Cerebellar nuclear complex (tissue), 1 donor: ENCODE measurements at places on chromosomes 12 and 14.

- no peak for DNase-seq
Observed at GRCh38 chr12:95224202-95225170, 6.9 kb downstream of the VEZT start.

- DNase-seq, result no peak
Observed at GRCh38 chr12:76916170-76916540, 37.3 kb upstream of the CSRP2 start.

DNA sequence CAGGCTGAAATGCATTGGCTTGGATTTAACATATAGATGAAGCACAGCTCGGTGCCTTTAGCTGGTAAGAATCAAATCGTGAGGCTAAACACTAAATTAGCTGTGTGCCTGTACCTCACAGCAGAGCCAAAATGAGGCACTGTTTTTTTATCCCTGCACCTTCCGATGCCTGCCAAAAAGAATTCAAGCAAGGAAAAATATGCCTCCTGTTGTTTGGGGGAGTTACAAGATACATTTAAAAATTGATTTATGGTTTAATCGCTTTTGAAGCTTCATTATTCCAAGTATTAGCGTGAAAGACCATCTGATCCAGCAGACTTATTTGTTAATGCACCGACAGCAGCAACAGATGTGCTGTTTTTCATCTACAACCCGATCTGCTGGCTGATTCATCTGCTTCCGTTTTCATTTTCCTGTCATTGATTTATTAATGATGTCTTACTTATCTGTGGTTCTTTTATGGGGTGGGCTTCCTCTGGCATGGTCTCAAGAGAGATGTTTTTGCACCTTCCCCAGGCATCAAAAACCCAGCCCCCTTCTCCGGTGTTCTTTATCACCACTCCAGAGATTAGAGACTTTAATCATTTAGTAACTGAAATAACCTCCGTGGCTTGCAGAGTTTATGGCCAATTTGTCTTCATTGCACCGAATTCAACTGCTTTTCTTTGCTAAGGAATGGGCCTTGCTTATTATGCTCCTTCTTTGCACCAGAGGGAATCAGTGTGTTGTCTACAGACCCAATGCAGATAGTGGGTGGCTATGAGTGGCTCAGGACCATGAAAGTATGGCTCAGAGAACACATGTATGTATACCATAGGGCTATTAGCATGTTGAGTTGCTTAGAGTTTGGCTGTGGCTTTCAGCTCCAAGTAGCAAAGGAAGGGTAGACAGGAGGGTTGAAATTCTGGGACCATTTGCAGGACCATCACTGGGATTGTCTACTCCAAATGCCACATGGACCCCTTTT, 166.8 kb upstream of the TMEM260 start:
- DNase-seq, result no peak

- no peak for DNase-seq
Observed at GRCh38 chr12:116200812-116201211, 76.7 kb downstream of the MED13L start.

DNA sequence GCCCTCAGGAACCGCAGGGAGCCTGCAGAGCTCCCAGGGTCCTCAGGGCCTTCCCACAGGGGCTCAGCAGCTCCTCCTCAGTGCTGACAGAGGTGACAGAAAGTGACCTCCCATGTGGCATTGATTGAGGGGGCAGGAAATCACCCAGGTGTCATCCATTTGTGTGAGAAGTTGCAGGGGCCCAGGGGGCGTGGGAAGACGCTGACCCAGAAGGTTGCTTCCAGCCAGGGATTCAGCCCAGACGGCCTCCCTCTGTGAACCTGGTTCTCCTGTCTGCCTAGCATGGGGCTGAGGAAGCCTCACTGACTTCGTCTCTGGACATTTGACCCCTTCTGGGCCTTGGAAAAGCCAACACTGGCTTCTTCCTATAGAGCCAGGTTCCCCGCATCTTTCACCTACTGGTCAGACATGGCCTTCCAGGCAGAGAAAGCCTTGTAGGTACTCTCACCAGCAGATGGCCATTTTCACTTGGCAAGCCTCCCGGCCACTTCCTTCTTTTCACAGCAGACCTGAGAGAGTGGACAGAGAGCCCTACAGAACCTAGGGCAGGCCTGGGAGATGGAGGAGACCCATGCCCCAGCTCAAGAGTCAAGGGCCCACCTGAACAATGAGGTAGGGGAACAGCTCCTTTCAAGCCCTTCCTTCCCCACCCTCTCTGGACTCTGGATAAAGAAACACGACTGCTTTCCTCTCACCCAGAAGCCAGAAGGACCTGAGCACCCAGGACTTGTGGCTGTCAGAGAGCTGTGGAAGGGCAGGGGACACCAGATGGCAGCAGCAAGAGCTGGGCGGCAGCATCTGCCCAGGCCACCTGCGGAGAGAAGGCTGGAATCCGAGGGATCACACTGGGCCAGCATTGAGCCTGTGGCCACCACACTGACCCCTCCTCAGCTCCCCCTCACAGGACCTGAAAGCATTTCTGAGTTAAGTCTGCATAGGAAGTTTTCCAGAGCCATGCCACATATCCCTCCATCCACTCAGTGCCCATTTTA, 377.8 kb downstream of the DPF3 start:
- DNase-seq, result peak; percentile 55

DNA sequence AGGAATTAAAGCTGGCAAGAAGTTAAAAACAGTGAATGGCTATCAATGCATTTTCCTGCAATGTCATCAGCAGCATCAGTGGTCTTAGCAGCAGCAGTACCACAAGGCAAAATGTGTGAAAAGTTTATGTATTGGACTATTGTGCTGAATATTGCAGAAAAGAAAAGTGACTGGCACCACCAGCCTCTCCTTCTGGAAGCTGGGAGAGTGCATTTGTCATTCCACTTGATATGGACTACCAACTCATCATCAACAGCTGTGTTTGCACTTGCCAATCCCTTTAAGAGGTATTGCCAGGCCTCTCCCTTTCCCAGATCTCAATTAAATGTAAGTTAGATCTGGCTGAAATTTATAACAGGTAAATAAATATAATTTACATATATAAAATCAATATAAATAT, 151.0 kb upstream of the GZMB start:
- no peak for DNase-seq

DNA sequence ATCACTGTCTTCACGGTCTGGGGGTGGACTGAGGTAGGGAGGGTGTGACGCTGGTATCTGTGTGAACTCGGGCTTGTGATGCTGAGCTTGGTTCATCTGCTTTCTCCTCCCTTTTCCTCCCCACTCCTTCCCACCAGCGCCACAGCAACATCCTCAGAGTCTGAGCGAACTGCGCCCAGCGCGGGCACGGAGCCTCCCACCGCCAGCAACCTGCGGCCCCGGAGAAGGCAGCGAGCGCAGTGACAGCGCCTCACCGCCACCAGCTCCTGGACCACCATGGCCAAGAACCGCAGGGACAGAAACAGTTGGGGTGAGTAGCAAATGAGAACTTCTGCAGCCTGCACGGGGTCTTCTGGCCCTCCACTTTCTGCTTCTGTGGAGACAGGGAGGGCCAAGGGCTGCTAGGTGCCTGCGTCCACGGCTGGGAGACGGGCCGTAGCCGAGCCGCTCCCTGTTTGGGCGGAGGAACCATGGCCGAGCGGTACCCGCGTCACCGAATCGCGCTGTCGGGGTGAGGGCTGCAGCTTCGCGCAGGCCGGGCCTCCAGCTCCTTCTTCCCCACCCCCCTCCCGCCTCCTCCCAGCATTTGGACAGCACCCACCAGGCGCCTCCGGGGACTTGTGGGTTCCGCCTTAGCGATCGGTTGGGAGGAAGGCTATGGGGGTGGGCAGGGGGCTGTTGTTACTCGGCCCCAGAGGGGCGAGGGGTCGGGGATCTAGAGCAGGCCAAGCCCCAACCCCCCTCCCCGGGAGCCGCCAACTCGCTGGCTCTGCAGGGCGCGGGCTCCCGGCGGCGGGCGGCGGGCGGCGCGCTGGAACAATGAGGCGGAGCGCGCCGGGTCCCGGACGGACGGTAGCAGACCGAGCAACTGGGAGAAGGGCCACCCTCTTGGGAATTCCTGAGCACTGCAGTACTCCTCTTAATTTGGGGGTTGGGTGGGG, at the start of gene ATL1:
Gene ATL1 (plus strand): TSS at position 156 of the 941 bp plus-strand sequence. CDS start 121 bp downstream, at position 277.
- DNase-seq, result peak; percentile 64

- no peak for DNase-seq
Observed at GRCh38 chr12:55716582-55716957, 724 bp downstream of the BLOC1S1 start.

DNA sequence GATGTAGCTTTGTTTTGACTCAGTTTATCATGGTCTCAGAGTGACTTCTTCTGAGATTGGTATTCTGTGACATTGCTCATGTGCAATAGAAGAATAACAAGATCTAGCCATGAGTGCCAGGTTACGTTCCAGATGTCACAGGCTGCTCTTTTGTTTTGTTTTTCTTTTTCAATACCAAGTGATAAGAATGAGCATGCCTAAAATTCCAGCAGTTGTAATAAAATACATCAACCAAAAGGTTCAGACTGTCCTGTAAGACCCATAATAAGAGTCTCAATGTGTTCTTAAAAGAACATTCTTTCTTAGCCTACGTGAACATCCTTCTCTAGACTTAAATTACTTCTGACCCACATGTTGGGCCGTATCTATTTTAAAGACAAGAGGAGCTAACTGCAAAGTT, 669.2 kb downstream of the DIO2 start:
- no peak for DNase-seq

- no peak for DNase-seq
Observed at GRCh38 chr14:33241331-33241730, 302.7 kb downstream of the NPAS3 start.

- DNase-seq, result no peak
Observed at GRCh38 chr12:66648033-66648735, 30.7 kb downstream of the GRIP1 start.

DNA sequence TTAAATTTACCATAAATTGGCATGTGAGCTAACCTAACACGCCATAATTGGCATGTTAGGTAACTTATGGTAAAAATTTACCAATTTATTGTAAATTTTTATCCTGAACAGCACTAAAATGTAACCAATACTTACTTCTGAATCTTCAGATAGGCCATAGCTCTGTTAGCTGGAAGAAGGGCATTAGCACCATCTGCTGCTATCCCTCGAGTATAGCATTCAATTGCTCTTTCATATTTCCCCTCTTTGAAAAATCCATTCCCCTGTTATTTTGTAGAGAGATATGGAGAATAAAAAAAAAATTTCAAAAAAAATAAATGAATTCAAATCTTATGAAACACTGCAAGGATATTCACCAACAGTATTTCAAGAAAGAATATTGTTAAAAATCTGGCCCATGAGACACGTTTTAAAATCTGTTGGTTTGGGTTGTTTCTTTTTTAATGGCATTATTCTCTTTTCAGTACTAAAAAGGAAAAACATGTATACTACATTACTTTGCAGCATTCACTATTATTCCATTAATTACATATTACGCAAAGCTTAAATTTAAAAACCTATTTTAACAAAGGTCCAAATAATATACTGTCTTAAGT, 19.1 kb downstream of the RPAP3 start:
- DNase-seq, result no peak

DNA sequence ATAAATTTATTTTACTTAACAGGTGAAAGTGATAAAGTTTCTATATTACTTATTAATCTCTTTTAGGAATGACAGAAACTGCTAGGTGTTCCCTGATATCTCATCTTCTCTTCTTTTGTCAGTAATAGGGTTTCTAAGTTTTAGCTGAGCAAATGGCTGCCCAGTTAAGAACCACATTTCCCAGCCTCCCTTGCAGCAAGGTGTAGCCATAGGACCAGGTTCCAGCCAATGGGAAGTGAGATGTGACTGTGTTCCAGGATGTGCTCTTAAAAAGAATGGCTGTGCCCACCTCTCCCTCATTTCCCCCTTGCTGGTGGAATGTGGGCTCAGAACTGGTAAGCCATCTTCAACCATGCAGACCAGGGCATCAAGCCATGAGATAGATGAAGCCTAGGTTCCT, 165.6 kb downstream of the HELB start:
- DNase-seq, result no peak

DNA sequence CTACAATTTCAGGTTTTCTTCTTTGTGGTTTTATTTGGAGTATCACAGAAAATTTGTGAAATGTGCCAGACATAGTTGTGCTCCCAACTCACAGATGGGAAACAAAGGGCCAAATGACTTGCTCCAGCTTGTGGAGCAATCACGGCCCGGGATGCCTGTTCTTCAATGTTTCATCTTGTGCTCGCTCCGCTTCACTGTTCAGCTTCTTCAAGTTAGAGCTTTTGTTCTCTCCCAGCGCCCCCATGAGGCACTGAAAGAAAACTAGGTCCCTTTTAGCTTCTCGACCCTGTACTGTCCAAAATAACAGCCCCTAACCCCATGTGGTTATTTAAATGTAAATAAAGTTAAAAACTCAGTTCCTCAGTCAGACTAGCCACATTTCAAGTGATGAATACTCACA, 187.9 kb upstream of the STXBP6 start:
- no peak for DNase-seq

DNA sequence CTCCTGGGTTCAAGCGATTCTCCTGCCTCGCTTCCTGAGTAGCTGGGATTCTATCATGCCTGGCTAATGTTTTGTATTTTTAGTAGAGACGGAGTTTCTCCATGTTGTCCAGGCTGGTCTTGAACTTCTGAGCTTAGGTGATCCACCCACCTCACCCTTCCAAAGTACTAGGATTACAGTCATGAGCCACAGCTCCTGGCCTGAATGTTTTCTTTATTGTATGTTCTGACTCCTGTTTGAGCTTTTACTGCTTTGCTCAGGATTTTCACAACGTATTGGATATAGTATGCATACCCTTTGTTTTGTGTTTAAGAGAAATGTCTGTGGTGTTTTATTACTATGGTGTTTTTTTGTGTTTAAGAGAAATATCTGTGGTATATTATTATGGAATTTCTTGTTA, 37.2 kb downstream of the ATF7IP start:
- no peak for DNase-seq

DNA sequence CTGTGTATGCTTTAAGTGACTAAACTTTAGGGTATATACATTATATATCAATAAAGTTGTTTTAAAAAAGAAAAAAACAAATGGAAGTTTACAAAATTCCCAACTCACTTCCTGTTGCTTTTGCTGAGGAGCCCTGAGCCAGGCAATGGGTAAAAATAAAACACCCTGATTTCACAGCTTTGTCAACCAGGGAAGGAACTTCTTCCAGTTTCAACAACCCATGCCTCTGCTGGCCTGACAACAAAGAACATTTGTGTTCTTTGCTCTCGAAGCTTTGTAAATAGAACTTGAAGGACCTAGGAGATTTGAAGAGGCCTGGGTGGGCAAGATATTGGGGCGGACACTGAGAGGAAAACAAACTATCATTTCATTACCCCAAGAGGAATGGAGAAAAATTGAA, 141.2 kb upstream of the NOS1 start:
- no peak for DNase-seq

- no peak for DNase-seq
Observed at GRCh38 chr14:62369919-62370560, 607.8 kb downstream of the SNAPC1 start.

GRCh38 chr12:44372259-44372658, 503.9 kb downstream of the NELL2 start:
- DNase-seq, result no peak

GRCh38 chr14:41699486-41699885, 92.8 kb downstream of the LRFN5 start:
- DNase-seq, result no peak

- no peak for DNase-seq
Observed at GRCh38 chr14:61484826-61485584, 163.6 kb downstream of the PRKCH start.
